ENCODE measurements at places on chromosomes 7 and 10.

DNA sequence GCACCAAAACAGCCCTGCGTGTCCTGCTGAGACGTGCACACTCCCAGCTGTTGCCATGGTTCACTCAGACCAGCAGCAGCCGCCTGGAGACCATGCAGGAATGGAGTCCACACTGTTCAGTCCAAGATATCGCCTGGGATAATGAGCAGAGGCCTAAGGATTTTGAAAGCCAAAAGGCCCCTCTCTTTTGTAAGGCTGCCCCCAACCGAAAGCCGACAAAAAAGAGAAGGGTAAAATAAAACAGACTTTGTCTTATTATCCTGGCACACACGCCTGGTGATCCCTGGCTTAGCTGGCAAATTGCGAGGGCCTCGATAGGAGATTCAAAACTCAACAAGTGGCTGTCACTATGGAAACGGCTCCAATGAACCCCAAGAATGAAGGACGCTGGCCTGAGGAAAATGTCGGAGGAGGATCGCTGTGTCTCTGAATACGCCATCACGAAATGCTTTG lies 263.6 kb downstream of the SKIDA1 start:
- DNase-seq, result no peak

- no peak for DNase-seq
These were observed 29.0 kb upstream of the WDFY4 start for GRCh38 chr10:48655411-48656240.

GRCh38 chr7:47211519-47211973 lies 370.4 kb downstream of the TNS3 start:
- peak; percentile 81 for DNase-seq

DNA sequence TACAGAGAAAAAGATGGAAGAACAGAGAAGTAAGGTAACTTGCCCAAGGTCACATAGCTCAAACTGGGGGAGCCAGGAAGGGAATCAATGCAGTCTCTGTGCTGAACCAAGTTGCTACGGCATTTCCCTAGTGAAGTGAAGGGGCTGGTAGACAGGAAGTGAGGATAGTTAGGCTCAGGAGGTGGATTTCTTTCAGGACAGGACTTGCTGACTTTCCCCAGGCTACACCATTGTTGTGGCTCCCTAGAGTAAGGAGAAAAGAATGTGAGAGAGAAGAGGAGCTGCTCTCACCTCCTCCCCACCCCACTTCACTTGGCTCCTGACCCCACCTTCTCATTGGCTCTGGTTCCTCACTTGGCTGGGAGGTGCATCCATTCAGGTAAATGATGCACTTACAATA lies 316.9 kb downstream of the INHBA start:
- DNase-seq, result no peak

- DNase-seq, result peak; percentile 58
These were observed 57.5 kb downstream of the KLHDC10 start for GRCh38 chr7:130127821-130128317.

Measured in OCI-M1 (cell line).